ENCODE measurements at places on chromosomes 2 and 18. TPM values are rescaled to one million over a fixed set of nuclear protein-coding genes. Genes with fewer than 3 reads are reported as not detected.

Gene PTPN18
- 25.8 TPM for total RNA-seq

Gene GLI2
- 5.3 TPM for total RNA-seq

Gene CEBPZOS
- 27.6 TPM for total RNA-seq

Gene ATP6V1C2
- total RNA-seq: not detected

Gene SH3RF3
- total RNA-seq: 8.4 TPM

Gene MC4R
- not detected for total RNA-seq

Gene CFC1
- total RNA-seq: not detected

Gene METAP1D
- 4.0 TPM for total RNA-seq

Gene G6PC2
- total RNA-seq: not detected

Gene PPP1CB
- 330 TPM for total RNA-seq

Gene PSMA8
- total RNA-seq: not detected

Gene PDE11A
- total RNA-seq: not detected

Gene IL36RN
- total RNA-seq: not detected

Gene SLC4A3
- 14.7 TPM for total RNA-seq
